IPS-NIHi11 (cell line): ENCODE measurements at places on chromosomes 13 and 19.

DNA sequence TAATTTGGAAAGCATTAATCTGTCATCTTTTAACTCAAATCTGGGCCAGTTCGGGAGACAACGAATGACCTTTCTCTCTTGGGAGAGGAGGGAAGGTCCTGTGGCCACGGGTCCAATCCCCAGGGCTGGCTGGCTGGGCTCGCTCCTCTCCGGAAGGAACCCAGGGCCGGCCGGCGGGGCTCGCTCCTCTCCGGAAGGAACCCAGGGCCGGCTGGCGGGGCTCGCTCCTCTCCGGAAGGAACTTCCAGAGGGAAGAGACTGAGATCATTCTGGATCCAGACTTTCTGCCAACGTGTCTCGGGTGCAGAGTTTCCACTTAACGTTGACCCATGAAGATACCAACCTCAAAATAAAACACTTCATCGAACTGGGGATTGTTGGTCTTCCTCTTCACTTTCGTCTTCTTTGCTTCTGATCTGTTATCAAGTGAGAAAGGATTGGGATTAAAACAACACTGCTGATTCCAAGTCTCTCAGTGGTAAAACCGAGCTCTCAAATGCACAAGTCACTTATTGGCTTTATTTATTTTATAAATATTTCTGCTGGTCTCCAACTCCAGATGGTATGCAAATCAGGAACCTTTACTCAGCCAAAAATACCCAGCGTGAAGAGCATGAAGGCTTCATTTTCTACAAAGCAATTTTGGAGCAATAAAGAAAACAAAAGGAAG lies 53.3 kb upstream of the C13orf46 start:
- DNase-seq: no peak

DNA sequence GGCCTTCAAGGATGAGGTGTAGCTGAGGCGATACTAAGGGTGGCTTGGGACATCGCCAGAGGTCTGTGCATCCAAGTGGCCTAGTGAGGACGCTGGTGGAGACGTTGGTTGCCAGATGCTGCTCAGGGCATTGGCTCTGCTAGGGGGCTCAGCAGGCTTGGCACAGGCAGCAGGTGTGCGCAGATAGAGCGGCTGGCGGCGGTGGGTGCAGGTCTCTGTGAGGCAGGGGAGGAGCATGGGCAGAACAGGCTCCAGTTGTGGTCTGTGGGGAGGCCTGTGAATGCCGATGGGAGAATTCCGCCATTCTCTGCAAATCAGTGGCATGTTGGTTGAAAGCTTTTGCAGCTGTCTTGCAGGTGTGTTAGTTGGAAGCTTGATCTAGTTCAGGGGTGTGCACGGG lies 21.2 kb downstream of the PRAM1 start:
- no peak for DNase-seq

DNA sequence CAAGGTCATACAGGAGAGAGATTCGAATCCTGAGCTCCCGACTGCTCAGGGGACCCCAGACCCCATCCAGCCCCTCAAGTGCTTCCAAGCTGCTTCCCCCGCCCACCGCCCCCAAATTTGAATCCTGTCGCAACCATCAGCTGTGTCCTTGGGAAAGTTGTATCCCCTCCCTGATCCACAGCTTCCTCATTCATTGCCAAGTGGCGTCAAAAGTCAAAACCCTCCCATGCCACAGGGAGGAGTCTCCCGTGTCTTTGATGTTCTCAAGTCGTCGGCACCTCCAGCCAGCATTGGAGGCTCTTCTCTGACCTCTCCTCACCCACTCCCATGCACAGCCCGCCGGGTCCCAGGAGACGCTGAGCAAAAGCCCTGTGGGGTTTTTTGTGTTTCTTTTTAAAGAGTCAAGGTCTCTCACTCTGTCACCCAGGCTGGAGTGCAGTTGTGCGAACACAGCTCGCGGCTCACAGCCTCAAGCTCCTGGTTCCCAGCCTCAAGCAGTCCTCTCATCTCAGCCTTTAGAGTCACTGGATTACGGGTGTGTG lies 2.8 kb upstream of the IFI30 start:
- DNase-seq: no peak

GRCh38 chr13:74770361-74770760 lies 636.2 kb upstream of the KLF12 start:
- no peak for DNase-seq

DNA sequence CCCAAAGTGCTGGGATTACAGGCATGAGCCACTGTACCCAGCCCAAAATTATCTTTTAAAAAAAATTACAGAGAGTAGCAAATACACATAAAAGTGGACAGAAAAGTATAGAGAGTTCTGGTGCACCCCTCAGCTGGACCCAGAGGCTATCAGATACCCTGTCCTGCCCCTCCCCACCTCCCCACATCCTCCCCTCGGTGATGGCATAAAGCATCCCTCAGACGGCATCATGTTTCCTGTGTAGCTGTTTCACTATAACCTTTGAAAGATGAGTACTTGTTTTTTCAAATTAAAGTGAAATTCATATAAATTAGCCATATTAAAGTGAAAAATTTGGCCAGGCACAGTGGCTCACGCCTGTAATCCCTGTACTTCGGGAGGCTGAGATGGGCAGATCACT lies 20.1 kb downstream of the SLC27A1 start:
- DNase-seq: no peak

- peak; percentile 38 for DNase-seq
Measured at GRCh38 chr13:62626771-62627170, 1211.1 kb upstream of the PCDH20 start.

- DNase-seq: no peak
Measured at GRCh38 chr19:3367628-3368440, 1.5 kb downstream of the NFIC start.

GRCh38 chr13:26323764-26324163 lies 69.8 kb downstream of the CDK8 start:
- no peak for DNase-seq

- no peak for DNase-seq
Measured at GRCh38 chr13:99610702-99611289, 109.5 kb downstream of the TM9SF2 start.

GRCh38 chr19:8373867-8374813 lies 10.2 kb downstream of the ANGPTL4 start:
- DNase-seq: no peak

- peak; percentile 72 for DNase-seq
Measured at GRCh38 chr19:35202722-35203688, 25.5 kb downstream of the FAM187B start.

- no peak for DNase-seq
Measured at GRCh38 chr13:93603043-93603442, 376.4 kb downstream of the GPC6 start.

GRCh38 chr19:57687363-57688010 lies 5.7 kb downstream of the ZNF551 start:
- DNase-seq: no peak

DNA sequence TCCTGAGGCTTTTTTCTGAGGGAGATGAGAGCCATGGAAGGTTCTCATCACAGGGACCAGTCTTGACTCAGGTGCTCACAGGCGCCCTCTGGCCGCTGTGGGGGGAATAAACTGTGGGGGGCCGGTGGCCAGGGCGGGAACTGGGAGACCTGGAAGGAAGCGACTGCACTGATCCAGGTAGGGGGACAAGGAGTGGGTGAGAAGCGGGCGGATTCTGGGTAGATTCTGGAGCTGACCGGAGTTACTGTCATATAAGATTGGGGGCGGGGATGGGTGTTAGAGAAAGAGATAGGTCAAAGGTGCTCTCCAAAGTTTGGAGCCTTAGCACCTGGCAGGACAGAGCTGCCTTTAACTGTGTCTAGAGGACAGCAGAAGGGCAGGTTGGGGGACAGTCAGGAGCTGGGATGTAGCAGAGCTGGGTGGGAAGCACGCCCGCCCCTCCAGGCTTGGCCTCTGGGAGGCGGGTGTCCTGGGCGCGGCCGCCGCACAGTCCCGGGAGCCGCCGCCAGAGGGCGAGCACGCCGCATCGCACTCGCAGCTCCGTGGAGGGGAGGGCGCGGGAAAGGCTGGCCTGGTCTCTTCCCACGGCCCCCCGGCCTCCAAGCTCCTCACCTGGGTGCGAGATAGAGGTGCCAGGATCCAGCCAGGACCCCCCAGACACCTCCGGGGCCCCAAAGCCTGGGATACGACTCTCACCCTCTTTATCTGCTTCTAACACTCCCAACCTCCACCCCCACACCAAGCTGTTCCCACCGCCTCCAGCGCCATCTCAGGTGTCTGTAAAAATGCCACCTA lies 4.2 kb upstream of the DAND5 start:
- DNase-seq: peak; percentile 88

DNA sequence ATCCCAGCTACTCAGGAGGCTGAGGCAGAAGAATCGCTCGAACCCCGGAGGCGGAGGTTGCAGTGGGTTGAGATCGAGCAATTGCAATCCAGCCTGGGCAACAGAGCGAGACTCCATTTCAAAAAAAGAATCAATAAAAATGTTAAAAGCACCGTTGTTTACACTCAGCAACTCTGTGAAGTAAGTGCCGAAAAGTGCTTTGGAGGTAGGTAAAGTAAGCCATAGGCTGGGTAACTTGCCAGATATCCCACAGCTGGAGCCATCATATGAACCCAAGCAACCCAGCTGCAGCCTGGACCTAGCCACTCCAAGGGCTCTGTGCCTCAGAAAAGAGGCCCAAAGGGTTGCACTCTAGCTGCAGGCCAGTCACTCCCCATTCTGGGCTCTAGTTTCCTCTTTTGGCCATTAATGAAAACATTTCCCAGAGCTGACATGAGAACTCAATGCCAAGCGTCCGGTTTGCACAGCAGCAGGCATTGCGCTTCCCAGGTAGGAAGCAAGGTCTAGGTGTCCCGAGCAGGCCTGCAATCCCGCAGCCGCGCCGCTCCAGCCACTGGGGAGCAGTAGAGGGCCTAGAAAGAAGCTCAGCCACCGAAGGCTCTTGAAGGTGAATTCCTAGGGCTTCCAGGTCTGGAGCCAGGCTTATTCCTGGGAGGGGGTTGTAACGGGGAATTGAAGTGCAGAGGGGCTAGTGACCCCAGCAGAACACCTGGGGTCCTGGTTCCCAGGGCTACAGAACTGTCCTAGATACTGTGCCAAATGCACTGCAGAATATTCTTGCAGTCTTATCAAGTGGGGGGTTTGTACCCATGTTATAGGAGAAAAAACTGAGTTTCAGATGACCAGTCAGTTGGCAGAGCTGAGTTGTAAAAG lies 4.1 kb upstream of the CD79A start:
- DNase-seq: peak; percentile 74

DNA sequence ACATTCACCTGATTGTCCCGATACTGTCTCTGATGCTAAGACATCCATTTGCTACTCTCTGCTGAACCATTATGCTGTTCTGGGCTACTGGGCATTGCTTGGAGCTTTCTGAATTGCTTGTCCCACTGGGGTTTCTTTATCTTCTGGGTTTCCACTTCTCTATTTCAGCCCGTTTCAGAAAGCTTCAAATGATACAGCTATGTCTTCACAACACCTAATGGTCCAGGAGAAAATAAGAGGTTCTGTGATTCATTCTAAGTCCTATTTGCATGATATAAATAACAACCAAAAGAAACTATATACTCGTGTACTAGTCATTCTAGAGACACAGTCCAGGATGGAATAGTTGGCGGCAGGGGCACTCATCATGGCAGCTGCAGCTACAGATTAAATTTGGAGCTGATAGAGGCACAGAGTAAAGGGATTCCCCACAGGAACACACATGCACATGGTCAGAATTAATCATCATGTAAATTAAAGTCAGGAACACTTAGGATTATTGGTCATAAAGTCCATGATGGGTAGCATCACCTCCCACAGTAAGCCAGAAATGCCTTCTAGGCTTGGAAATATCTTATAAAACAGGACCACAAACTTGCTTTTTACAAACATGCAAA lies 33.3 kb upstream of the SCEL start:
- no peak for DNase-seq

DNA sequence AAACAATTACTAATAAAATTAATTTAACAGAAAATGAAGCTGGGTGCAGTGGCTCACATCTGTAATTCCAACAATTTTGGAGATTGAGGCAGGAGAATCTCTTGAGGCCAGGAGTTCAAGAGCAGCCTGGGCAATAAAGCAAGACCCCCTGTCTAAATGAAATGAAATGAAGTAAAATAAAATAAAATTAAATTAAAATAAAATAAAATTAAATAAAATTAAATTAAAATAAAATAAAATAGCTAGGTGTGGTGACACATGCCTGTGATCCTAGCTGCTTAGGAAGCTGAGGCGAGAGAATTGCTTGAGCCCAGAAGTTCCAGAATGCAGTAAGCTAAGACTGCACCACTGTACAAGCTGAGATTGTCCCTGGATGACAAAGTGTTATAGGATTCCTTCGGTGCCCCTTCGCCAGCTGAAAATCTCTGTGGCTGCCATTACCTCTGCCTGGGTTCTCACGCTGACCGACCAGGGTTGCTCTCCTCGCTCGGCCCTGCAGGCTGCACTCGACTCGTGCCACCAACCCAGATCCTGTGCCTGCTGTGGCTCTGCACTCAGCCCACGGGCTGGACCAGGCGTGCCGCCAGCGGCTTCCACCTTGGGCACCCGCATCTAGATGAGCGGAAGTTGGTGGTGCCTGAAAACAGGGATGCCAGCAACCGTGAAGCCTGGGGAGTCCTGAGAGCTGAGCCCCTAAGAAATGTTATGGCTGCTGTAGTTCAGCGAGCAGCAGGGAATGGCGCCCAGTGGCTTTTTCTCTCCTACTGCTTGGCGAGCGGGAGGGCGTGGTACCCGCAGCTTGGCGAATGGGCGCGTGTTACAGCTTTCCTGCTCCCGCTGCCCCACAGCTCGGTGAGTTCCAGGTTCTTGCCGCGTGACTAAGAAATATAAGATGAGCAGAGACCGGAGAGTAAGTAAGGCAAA lies 539.2 kb upstream of the PCDH9 start:
- DNase-seq: no peak

DNA sequence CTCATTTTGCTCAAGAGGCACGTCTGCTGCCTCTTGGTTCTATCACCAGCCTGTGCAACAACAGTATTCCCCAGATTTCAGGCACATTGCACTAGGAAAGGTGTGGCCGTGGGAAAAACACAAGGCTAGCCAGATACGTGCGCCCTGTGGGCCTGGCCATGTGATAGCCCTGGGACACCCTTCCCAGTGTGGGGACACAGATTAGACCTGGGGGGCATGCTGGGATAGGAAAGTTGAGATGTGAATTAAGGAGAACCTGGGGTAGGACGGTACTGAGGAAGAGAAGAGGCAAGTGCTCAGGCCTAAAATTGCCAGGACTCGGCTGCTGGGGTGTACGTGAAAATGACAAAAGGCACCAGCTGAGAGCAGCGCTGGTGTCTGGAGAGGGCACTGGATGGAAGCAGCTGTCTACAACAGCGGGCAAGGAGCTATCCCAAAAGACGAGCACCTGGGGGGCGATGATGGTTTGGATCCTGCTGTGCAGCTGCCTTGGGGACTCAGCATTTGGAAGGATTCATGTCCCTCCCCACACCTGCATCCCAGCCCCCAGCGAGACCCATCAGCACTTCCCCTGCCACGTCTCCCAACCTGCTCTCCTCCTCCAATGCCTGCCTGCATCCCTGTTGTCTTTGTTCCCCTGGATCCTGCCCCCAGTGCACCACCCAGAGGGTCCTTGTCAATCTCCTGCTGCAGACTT lies 54.3 kb downstream of the GGACT start:
- no peak for DNase-seq

DNA sequence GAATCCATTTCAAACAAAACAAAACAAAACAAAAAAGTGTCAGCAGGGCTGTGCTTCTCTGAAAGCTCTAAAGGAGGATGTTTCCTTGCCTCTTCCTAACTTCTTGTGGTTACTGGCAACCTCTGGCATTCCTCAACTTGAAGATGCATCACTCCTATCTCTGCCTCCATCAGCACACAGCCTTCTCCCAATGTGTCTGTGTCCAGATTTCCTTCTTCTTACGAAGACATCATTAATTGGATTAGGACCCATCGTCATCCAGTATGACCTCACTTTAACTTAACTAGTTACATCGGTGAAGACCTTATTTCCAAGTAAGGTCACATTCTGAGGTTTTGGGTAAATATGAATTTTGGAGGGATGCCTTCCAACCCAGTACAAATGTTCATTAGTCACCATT lies 33.8 kb upstream of the GTF2F2 start:
- no peak for DNase-seq

- DNase-seq: no peak
Measured at GRCh38 chr19:49713236-49713845, 22.4 kb downstream of the CPT1C start.
